ENCODE measurements at places on chromosomes 1 and 21.

- no peak for DNase-seq
These were observed 2.0 kb downstream of the SYDE2 start for GRCh38 chr1:85198864-85199263.

- DNase-seq = peak; percentile 63
These were observed 841 bp downstream of the ADSS2 start for GRCh38 chr1:244450597-244451538.

DNA sequence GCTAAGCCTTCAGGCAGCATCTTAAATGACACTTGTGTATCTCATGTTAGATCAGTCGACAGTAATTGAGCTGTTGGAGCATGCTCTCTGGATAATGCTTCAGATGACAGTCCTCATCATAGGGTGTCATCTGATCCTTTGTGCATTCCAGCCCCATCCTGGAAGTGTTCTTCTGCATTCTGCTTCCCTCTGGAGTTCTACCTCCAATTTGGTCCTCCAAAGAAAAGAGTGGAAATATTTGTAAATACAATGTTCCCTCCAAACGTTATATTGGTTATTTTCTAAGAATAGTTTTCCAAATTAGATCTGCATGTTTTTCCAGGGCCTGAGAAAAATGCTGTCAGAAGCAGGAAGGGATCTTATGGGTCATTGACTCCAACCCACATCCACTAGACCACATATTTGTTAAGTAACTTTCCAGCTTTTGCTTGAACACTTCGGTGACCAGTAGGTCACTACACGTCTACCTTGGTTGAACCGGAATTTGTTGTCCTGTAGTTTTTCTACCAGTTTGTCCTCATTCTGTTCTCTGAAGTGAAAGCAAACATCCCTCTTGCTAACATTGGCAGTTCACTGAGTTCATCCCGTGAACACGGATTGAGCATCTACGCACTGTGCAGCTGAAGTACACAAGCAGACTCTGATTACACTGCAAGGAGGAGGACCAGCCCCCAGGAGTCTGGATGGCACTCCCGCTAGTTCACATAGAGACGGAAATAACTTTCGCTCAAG is 136.0 kb downstream of the TLR5 start:
- DNase-seq = no peak

DNA sequence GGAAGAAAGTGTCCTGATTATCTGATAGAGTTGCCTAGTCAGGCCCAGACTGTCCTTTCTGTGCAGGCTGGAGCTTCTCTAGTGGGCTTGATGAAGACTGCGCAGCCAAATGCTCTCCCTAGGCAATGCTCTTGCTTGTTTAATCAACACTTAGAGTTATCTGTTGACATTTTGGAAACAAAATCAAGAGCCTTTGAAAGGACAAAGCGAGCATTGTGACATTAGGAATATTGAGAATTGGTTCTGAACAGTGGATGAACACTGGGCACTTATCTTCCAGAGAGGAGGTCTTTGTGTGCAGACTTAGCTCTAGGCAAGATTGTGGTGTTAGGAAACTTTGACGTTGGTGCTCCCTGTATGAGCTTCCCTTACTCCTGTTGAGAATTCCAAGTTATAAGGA is 94.5 kb downstream of the DNTTIP2 start:
- no peak for DNase-seq

- no peak for DNase-seq
These were observed 12.4 kb downstream of the OXCT2 start for GRCh38 chr1:39758556-39759435.

- peak; percentile 81 for DNase-seq
These were observed 19.1 kb upstream of the NCF2 start for GRCh38 chr1:183609313-183609712.

GRCh38 chr1:246107516-246108277 is 399.4 kb downstream of the SMYD3 start:
- peak; percentile 42 for DNase-seq

DNA sequence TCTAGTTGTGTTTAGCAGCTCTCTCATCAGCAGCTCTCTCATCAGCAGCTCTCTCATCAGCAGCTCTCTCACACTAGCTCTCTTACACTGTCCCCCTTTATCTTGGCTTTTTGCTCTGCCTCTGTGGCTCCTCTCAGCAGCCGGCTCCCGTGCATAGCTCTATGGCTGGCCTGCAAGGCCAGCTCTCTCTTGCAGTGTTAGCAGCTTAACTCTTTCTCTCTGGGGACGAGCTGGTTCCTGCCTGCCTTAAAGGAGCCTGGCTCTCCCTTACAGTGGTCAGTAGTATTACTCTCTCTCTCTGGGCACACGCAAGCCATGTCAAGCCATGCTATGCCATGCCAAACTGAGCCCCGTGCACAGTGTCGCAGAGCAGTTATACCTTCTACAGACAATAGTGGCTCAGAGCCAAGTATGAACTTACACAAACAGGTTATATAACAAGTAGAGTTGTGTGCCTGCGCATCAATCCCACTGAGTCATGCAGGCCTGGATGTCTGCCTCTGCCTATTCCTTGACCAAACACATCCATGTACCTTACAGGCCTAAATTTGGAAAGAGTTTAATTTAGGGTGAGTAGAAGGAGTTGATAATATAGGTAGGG is 295.9 kb downstream of the TPR start:
- DNase-seq = no peak

DNA sequence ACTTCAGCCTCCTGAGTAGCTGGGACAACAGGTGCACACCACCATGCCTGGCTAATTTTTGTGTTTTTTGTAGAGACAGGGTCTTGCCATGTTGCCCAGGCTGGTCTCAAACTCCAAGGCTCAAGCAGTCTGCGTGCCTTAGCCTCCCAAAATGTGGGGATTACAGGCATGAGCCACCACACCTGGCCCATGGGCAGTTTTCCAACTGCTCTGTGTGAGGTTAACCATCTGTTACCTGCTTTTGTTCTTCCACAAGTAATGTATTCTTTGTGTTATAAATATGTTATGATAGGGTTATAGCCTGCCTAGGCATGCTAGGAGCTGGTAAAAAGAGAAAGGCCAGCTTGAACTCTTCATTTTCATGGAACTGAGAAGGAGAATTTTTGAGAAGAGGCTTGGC is 30.7 kb downstream of the TUFT1 start:
- no peak for DNase-seq

- DNase-seq = no peak
These were observed 39.6 kb upstream of the PGBD5 start for GRCh38 chr1:230465691-230466090.

DNA sequence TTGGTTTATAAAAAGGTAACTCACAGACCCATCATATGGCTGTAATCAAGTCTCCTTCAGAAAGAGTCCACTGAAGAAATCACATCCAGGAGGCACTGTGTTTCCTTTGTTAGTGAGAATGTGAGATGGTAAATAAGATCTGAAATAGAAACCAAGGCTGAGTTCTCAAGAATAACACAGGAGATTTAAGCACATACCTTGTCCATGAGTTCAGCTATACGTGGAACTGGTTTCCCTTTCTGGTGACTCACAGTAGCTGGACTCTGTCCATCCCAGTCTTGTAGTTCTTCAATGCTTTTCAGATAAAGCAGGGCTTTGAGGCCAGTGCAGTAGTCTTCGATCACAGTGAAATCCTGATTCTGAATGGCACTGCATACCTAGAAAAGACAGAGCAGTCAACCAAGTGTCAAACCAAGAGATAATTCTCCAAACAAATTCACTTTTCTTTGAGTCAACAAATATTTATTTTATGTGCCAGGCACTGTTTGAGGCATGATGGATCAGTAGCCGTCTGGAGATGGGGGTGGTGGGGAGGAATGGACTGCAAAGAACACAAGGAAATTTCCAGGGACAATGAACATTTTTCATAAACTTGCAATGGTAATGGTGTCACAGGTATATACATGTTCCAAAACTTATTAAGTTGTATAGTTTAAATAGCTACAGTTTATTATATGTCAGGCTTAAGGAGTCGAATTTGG is 471.4 kb downstream of the PTBP2 start:
- peak; percentile 97 for DNase-seq

GRCh38 chr1:206573319-206573718 is 38.9 kb downstream of the EIF2D start:
- DNase-seq = no peak

- DNase-seq = no peak
These were observed 20.3 kb downstream of the ZYG11A start for GRCh38 chr1:52862666-52863458.

GRCh38 chr1:160004001-160004400 is 27.8 kb downstream of the PIGM start:
- DNase-seq = no peak

GRCh38 chr1:7726623-7727022 is 44.5 kb upstream of the VAMP3 start:
- no peak for DNase-seq

- no peak for DNase-seq
These were observed 578 bp downstream of the USP21 start for GRCh38 chr1:161159913-161160243.

GRCh38 chr1:184811439-184812111 is 56.9 kb upstream of the EDEM3 start:
- DNase-seq = no peak

DNA sequence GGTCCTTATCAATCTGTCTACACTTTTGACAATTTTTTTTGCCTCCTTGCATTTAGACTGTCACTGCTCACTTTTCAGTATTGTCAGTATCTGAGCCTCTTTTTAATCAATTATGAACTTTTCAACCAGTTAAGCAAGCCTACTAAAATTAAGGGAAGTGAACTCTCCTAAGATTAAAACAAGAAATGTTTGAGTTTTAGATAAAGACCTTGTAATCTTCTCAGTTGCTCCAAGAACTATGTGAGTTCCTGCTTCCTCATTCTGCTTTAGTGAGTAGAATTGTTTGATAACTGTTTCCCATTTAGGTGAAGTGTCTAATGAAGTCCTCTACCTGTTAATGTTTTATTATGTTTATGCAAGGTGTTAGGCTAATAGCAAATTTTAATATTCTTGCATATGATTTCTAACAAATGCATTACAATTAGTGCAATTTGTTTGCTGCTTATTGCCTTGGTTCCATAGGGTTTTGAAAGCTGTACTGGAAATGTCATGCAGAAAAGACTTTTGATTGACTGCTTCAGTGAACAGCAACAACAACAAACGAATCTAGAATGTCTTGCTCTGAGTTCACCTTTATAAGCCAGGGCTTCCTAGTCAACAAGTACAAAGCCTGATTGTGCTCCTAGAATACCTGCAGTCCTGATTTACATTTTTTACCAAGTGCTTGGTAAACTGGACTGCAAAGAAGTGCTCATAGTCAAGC is 40.9 kb downstream of the PLA2G4A start:
- no peak for DNase-seq

DNA sequence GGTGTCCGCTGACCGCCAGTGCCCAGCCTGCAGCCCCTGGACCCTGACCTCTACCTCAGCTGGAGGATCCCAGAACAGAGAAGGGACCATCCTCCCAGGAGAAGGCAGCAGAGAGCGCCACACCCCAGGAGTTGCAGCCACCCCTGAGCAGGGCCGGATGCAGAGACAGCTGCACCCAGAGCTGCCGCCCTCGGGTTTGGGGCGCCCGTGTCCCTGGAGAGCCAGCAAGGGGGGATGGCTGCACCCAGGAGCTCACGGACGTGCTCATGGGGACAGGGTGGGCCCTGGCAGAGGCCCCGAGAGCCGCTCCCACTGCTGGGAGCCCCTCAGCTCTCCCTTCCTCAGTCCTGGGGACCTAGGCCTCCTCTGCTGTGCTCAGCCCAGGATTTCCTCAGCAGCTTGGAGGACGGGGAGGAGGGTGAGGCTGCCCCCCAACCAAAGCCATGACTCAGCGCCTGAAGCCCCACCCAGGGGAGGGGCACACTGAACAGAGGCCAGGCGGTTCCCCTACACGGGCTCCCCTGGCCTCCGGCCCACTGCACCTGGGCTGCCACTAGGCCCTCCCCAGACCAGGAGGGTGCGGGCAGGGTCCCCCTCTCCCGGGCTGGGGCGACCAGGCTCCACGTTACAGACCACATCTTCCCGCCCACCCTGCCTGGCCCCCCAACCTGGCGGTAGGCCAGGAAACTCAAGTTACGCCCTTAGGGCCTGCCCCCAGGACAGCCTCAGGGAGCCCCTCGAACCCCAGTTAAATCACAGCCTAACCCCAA is 2.2 kb downstream of the ACAP3 start:
- peak; percentile 79 for DNase-seq

DNA sequence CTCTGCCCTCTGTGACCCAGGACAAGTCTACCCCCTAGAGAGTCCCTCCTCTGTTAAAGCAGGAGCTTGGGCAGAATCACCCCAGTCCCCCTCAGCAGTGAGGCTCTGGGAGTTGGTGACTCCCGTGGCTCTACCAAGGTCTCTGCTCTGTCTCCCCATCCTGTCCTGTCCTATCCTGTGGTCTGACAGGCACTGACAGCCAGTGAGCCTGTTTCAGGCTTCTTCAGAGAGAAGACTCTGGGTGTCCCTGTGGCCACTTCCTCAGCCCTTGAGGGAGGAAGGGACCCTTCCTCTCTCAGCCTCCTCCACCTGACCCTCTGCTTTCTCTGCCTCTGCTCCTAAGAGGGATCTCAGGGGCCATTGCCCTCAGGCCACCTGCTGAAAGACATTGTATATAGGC is 148.7 kb downstream of the FCRL5 start:
- DNase-seq = no peak

- DNase-seq = no peak
These were observed 16.0 kb downstream of the PFKFB2 start for GRCh38 chr1:207069061-207069460.

- DNase-seq = peak; percentile 74
These were observed 57.5 kb downstream of the TYW3 start for GRCh38 chr1:74790453-74790852.

GRCh38 chr1:47791879-47792608 is 205.1 kb downstream of the TRABD2B start:
- DNase-seq = no peak

DNA sequence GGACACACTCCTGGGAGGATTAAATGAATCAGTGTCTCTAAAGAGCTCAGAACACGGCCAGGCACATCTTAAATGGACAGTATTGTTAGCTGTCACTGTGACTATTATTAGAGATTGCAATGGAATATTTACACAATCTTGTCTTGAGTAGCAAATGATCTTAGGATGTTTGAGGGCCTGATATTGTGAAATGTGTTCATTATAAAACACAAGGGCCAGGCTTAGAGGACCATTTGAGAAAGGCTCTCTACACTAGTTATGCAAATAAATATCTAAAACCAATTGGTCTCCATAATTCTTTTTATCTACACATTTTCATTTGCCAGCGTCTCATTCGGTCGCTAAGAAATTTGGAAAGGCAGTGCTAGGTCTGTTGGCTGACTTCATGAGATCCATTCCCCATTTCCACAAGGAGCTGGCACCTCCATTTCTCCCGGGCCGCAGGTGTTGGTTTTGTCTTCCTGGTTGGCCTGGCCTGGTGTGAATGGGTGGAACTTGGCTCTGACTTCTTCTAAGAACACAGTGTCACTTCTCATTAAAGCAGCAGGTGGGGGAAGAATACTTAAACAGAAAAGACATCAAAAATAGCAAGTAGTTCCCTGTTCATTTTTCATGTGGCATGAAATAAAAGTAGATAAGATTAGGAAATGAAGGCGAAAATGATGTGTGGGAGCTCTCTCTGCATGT is 56.0 kb upstream of the PLXNA2 start:
- DNase-seq = no peak

Measured in fibroblast of skin of right quadriceps (primary cell).